ENCODE measurements at places on chromosomes 5 and 9. TPM values are rescaled to one million over a fixed set of nuclear protein-coding genes. Genes with fewer than 3 reads are reported as not detected.
A peak's percentile ranks its signal among the peaks of the same experiment; 100 is the strongest.

GRCh38 chr5:117486879-117487391 lies 912.3 kb upstream of the SEMA6A start:
- no peaks in the 10 kb centered on the region for H3K4me1 ChIP-seq
- no peaks in the 10 kb centered on the region for H3K27me3 ChIP-seq
- H3K4me3 ChIP-seq = no peak overlapping the region
- no peaks in the 10 kb centered on the region for H3K36me3 ChIP-seq
- H3K27ac ChIP-seq = no peak overlapping the region

DNA sequence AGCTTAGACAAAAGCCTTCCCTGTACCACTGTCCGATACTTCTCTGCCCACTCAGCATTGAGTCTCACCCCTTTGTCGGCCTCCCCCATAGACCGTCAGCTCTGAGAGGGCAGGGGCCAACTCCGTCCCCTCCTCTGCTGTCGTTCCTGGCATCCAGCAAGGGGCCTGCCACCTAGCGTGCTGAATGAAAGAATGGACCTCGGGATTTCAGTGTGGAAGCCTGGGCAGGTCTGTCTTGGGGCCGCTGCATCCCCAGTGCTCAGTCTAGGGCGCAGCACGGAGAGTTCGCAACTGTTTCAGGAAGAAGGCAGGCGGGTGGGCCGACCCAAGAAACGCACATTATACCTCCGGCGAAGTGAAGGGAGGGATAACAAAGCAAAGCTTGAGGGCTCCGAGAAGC lies 1.5 kb upstream of the TOR1B start:
- peak overlapping the region; percentile 15 for H3K27ac ChIP-seq
- H3K4me3 ChIP-seq = peak overlapping the region; percentile 34
- H3K27me3 ChIP-seq = no peaks in the 10 kb centered on the region
- peaks cover 27% of the 10 kb centered on the region for H3K4me1 ChIP-seq
- DNase-seq = no peak
- H3K36me3 ChIP-seq = peaks cover 19% of the 10 kb centered on the region

DNA sequence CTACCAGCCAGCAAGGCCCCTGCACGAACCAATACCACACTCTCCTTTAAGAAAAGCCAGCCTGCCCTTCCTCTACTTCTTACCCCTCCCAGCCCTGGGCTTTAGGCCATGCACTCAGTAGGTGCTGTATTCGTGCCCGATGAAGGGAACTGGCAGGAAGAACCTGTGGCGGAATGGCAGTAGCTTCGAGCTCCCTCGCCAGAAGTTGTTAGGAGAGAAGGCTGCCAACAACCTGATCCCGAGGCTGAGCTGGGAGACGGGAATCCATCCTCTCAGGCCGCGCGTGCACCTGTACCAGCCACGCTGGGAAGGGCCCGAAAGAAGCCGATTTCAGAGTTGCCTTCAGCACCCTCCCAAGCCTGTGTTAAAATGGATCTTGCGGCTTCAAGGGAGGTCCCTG lies 45.3 kb upstream of the AKNA start:
- H3K27ac ChIP-seq = no peak overlapping the region
- DNase-seq = no peak
- peaks cover 8% of the 10 kb centered on the region for H3K4me1 ChIP-seq

DNA sequence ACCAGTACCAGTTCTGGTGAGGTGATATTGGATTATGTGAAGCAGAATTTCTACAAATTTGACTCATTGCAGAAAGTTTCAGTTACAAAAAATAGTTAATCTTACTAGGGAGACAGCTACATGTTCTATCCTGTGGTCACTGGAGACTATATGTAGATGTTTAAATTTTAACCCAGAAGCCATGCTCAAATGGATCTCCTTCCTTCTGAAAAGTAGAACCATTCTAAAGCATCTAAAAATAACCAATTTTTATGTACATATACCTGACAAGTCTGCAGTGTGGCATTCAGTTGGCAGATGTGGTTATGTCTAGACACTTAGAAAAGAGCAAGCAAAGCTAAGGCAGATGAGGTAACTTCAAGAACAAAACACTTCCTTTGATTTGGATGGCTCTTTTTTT lies 65.5 kb upstream of the POU4F3 start:
- DNase-seq = no peak
- no peaks in the 10 kb centered on the region for H3K4me1 ChIP-seq
- H3K4me3 ChIP-seq = no peak overlapping the region
- no peaks in the 10 kb centered on the region for H3K27me3 ChIP-seq

DNA sequence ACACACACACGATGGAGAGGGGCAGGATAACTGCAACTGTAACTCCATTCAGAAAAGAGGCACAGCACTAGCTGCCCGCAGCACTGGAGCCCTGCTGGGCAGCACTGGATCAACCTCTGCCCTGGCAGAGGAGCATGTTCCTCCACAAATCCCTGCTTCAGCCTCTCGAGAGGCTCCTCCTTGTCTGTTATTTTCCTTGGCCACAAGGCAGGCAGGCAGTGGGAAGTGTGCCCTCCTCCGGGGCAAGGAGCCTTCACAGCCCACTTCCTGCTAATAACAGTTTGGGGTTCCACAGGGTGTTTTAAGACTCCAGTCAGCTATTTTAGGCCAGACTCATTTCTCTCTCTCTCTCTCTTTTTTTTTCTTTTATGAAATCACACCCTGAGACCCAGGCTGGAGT lies 11.8 kb downstream of the FXN start:
- H3K36me3 ChIP-seq = peaks cover 33% of the 10 kb centered on the region
- no peak overlapping the region for H3K4me3 ChIP-seq
- H3K27ac ChIP-seq = peak overlapping the region; percentile 14
- peaks cover 48% of the 10 kb centered on the region for H3K4me1 ChIP-seq
- no peaks in the 10 kb centered on the region for H3K27me3 ChIP-seq

DNA sequence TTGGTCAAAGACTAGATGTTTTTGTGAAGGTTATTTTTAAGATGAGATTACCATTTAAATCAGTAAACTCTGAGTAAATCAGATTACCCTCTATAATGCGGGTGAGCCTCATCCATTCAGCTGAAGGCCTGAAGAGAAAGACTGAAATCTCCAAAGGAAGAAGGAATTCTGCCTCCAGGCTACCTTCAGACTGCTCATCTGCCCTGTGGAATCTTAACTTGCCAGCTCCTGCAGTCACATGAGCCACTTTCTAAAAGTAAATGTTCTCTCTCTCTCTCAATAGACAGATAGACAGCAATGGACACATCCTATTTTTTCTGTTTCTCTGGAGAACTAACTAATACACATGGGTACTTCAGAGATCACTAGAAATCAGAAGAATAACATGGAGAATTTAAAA lies 182.8 kb downstream of the CFAP90 start:
- no peaks in the 10 kb centered on the region for H3K27me3 ChIP-seq
- H3K36me3 ChIP-seq = no peaks in the 10 kb centered on the region
- H3K4me3 ChIP-seq = no peak overlapping the region
- DNase-seq = no peak
- H3K4me1 ChIP-seq = no peaks in the 10 kb centered on the region
- no peak overlapping the region for H3K27ac ChIP-seq

DNA sequence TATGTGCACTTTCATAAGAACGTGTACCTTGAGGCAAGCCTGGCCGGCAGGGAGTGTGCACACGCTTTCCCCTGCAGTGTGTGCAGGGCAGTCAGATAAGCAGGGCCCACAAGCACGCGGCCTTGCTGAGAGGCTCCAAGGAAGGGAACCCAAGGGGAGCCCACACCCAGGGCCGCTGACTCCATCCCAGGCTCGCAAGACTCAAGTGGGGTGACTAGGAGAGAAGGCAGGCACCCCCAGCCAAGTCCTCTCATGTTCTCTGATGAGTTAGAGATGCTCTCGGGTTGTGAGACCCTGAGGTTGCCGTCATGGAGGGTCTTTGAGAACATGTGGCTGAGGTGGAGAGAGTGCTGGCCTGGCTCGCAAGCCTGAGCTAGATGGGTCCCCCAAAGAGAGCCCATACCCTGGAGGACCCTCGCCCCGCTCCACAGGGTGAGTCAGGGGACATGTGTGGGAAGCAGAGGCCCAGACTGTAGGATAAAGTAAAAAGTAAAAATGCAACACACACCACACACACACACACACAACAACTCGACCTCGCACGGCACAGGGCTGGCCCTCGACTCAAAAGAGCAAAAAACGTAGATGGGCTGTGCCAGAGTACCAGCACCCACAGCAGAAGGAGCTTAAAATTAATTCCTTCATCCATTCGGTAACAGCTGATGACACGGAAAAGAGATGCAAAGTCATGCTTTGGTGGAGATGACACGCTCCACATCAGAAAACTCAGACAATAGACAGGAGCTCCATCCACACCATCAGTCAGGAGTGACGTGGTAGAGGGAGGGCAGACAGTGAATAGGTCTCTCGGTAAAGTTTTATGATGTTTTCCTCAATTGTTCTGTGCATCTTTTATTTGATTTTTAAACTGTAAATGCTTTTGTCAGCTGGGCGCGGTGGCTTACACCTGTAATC lies 54.8 kb upstream of the NKD2 start:
- no peak for DNase-seq
- H3K27me3 ChIP-seq = peaks cover 38% of the 10 kb centered on the region
- no peak overlapping the region for H3K27ac ChIP-seq
- peaks cover 30% of the 10 kb centered on the region for H3K4me1 ChIP-seq
- H3K36me3 ChIP-seq = no peaks in the 10 kb centered on the region
- no peak overlapping the region for H3K4me3 ChIP-seq

DNA sequence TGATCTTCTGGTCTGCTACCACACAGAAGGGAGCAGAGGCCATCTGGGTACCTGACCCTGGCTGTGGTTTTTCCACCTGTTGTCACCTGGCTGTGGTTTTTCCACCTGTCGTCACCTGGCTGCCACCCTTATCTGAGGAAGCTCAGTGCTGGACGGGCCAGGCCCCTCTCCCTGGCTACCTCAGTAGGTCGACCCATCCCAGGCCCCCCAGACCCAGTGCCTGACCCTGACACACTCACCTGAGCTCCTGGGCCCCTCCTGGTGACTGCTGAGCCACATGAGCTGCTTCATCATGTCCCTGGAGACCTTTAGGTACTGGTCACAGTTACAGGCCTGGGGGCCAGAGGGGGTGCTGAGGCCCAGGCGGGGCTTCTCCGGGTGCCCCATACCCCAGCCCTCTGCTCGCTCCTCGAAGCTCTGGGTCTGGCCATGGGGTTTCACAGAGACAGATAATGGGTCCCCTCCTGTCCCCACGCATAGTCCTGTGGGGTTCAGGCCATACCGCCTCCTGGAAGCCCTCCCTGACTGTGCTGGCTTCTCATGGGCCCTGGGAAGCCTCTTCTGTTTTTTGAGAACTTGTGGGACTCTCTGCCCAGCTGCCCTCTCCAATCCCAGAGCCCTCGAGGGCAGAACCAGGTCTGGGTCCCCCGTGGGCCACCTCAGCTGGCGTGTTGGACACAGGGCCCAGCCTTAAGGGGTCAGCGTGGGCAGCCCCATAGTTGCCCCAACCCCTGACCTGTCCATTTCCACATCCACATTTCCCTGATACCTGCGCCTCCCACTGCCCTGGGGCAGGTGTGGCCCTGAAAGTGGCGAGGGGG lies 7.5 kb upstream of the NRARP start:
- H3K27ac ChIP-seq = no peak overlapping the region
- peaks cover 10% of the 10 kb centered on the region for H3K4me1 ChIP-seq
- DNase-seq = no peak

GRCh38 chr5:151935135-151935695 lies 10.6 kb upstream of the GLRA1 start:
- no peaks in the 10 kb centered on the region for H3K27me3 ChIP-seq
- peaks cover 2% of the 10 kb centered on the region for H3K36me3 ChIP-seq
- H3K27ac ChIP-seq = no peak overlapping the region
- no peak for DNase-seq
- H3K4me3 ChIP-seq = no peak overlapping the region

DNA sequence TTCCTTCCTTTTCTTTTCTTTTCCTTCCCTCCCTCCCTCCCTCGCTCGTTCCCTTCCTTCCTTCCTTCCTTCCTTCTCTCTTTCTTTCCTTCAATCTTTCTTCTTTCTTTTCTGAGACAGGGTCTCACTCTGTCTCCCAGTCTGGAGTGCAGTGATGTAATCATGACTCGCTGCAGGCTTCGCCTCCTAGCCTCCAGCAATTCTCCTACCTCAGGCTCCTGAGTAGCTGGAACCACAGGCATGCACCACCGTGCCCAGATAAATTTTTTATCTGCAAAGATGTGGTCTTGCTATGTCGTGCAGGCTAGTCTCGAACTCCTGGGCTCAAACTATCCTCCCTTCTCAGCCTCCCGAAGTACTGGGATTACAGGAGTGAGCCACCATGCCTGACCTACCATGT lies 81.4 kb downstream of the SPATA31C2 start:
- no peak overlapping the region for H3K27ac ChIP-seq
- H3K36me3 ChIP-seq = no peaks in the 10 kb centered on the region
- no peak overlapping the region for H3K4me3 ChIP-seq

GRCh38 chr9:96661711-96662110 lies 6.6 kb upstream of the PRXL2C start:
- no peak overlapping the region for H3K27ac ChIP-seq
- H3K4me3 ChIP-seq = no peak overlapping the region
- H3K36me3 ChIP-seq = no peaks in the 10 kb centered on the region
- DNase-seq = no peak

DNA sequence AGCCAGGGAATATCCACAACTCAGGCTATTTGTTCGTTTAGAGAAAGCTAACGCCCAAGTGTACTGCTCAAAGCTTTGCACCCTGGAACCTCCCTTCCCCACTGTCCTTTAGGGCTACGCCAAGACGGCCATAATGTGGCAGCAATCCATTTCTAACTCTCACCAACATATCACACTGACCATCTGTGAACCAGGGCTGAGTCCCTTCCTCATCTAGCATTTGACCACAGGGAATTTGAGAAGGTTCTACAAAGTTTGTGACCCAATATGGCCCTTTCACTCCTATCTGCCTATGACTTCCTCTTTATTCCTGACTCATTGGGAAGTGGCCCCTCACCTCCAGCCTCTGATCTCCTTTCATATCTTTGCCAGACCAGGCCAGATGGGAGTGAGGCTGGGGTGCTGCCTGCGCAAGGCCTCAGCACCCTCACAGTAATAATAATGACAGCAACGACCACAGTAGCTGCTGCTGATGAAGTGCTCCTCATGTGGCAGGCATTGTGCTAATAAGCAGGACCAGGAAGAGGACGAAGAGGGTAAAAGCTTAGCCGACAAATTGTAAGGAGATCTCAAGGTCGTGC lies 9.3 kb upstream of the ARAP3 start:
- DNase-seq = no peak
- H3K4me3 ChIP-seq = no peak overlapping the region
- no peaks in the 10 kb centered on the region for H3K36me3 ChIP-seq
- peaks cover 31% of the 10 kb centered on the region for H3K27me3 ChIP-seq
- H3K4me1 ChIP-seq = peaks cover 34% of the 10 kb centered on the region

GRCh38 chr9:83588256-83588655 lies 34.7 kb upstream of the IDNK start:
- H3K27me3 ChIP-seq = no peaks in the 10 kb centered on the region
- DNase-seq = no peak
- H3K4me3 ChIP-seq = no peak overlapping the region

GRCh38 chr5:65127161-65127901 lies 354.4 kb downstream of the ADAMTS6 start:
- no peak overlapping the region for H3K4me3 ChIP-seq
- peaks cover 9% of the 10 kb centered on the region for H3K4me1 ChIP-seq
- no peaks in the 10 kb centered on the region for H3K36me3 ChIP-seq
- no peak overlapping the region for H3K27ac ChIP-seq

- H3K27me3 ChIP-seq = no peaks in the 10 kb centered on the region
- no peak for DNase-seq
- no peak overlapping the region for H3K4me3 ChIP-seq
- H3K4me1 ChIP-seq = no peaks in the 10 kb centered on the region
- no peaks in the 10 kb centered on the region for H3K36me3 ChIP-seq
- H3K27ac ChIP-seq = no peak overlapping the region
Measured at GRCh38 chr5:125343015-125343414, 596.6 kb upstream of the ZNF608 start.

Gene LCN1
- total RNA-seq = not detected

Gene GNG10
- 22.2 TPM for total RNA-seq

Gene CCNB1
- 162 TPM for total RNA-seq

Gene ELOVL7
- 1.1 TPM for total RNA-seq

Gene MEGF9
- 10.6 TPM for total RNA-seq

Gene SEMA6A
- 0.13 TPM for total RNA-seq

Gene ZNG1C
- 25.8 TPM for total RNA-seq

Gene PHF24
- total RNA-seq = not detected

Gene MYMK
- total RNA-seq = not detected

All from activated CD4-positive, alpha-beta memory T cell treated with anti-CD3 and anti-CD28 coated beads, Interleukin-2, amount 10 ng/mL, durations not matched to agents 7 days and 5 days (primary cell).